EL (cell line): ENCODE measurements at places on chromosomes 4 and X.
A peak's percentile ranks its signal among the peaks of the same experiment; 100 is the strongest.

- no peak for DNase-seq
These were observed 141.3 kb downstream of the CBR4 start for GRCh38 chr4:168868802-168869201.

GRCh38 chrX:103356858-103357257, 552 bp downstream of the TCEAL9 start:
- no peak for DNase-seq

- no peak for DNase-seq
These were observed 13.8 kb downstream of the PGRMC1 start for GRCh38 chrX:119249891-119250290.

GRCh38 chr4:118783887-118784286, 52.0 kb downstream of the SEC24D start:
- DNase-seq, result no peak

DNA sequence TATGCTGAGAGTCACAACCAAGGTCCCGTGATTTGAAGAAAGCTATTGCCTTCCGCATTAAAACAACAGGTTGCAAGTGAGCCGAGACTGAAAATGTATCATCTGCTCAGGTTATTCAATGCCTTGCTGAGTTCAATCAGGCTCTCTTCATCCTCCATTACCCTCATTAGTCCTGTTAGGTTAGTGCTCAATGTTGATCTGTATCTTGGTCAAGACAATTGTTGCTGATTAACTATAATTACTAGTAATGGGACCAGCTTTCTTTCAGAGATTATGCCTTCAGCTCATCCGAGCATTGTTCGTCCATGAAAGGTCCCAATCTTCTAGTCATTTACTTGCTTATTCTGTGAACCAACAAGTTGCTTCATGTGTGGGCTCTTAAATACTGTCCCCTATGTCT, 534.6 kb upstream of the FAM241A start:
- no peak for DNase-seq

GRCh38 chr4:56995525-56995924, 16.8 kb downstream of the POLR2B start:
- DNase-seq, result no peak

DNA sequence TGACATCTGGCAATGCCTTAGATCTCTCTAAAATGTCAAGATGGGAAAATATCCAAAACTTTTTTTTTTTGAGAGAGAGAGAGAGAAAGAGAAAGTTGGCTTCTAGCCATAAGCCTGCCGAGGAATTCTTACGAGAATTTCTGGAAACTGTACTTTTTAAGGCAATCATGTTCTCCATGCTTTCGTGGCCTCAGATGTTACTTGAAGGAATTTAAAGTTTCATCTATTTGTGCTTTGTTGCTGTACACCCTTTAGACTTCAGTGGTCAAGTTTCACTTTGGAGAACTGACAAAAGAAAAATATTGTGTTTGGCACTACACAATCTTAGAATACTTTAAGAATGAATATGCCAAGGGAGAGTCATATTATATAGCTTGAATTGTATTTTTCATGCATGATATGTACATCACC, 53.9 kb downstream of the FAT4 start:
- DNase-seq, result peak; percentile 74

DNA sequence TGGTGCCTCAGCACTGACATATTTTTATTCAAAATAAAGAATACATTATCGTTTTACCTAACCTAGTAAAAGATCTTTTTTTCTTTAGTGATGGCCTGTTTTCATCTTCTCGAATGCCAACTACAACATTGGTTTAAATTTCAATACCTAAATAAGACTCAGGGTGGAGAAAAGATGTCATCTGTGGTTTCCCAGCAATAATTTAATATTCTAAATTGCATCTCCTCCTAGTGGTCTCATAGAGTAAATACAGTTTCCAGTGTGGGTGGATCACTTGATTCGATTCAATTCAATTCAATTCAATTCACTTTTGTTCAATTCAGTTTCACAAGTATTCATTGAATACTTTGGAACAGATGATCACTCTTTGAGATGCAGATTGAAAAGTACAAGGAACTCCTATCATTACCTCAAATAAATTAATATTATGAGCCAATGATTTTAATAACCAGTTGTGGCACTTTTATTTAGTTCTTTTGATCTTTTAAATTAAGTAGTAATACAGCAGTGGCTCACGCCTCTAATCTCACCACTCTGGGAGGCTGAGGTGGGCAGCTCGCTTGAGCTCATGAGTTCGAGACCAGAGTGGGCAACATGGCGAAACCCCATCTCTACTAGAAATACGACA, 427.2 kb downstream of the FAT4 start:
- peak; percentile 31 for DNase-seq

DNA sequence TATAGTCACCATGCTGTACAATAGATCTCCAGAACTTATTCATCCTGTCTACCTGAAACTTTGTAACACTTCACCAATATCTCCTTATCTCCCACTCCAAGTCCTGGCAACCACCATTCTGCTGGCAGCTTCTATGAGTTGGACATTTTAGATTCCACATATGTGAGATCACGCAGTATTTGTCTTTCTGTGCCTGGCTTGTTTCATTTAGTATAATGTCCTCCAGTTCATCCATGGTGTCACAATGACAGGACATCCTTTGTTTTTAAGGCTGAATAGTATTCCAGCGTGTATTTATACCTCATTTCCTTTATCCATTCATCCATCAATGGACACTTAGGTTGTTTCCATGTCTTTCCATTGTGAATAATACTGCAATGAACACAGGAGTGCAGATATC, 198.7 kb downstream of the QDPR start:
- DNase-seq, result no peak

DNA sequence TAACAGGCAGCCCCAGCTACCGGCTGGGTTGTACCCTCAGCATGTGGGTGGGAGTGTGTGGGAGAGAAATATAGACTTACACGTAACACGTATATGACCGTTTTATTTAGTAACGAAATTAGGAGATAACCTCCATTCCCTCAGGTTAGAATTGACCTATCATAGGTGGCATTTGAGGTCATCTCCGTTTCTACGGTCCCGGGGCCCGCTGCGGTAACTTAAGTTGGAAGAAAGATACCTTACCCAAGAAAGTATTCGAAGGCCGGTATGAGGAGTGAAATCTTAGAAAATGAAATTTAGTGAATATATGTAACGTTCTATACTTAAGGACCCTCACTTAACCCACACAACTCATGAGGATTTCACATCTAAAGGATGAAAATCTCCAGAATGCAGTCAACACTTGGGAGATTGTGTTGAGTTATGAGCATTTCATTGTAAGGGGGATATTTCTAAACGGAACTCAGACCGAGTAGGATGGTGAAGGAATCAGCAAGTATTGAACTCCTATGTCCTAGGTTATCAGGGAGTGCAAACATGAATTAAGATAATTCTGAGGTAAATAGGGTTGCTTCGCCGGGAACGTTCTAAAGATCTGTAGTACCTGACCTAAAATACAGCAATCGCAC, 891 bp downstream of the CISD2 start:
- DNase-seq, result no peak

DNA sequence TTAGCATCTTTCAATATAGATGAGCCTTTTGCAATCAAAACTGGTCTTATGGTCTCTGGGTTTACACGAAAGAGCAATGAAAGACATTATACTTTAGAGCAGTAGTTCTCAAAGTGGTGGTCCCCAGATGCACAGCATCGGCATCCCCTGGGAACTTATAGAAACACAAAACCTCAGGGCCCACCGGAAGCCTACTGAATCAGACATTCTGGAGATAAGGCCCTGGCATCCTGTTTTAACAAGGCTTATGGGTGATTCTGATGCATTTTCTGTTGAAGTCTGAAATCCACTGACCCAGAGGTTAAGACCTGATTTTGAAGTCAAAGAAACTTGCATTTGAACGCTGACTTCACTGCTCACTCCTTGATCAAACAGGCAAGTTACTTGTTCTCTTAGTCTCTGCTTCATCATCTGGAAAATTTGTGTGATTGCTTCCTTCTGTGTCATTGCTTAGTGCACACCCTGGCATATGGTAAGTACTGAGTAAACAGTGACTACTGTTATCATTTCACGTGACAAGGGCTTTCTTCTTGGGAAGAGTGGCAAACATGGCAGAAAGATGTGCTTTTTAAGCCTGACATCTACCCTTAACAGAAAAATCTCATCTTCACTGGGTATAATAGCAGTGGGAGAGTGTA, 14.5 kb downstream of the CHRNA9 start:
- DNase-seq, result peak; percentile 12

- DNase-seq, result peak; percentile 94
These were observed 231.3 kb upstream of the PITX2 start for GRCh38 chr4:110854021-110854678.

DNA sequence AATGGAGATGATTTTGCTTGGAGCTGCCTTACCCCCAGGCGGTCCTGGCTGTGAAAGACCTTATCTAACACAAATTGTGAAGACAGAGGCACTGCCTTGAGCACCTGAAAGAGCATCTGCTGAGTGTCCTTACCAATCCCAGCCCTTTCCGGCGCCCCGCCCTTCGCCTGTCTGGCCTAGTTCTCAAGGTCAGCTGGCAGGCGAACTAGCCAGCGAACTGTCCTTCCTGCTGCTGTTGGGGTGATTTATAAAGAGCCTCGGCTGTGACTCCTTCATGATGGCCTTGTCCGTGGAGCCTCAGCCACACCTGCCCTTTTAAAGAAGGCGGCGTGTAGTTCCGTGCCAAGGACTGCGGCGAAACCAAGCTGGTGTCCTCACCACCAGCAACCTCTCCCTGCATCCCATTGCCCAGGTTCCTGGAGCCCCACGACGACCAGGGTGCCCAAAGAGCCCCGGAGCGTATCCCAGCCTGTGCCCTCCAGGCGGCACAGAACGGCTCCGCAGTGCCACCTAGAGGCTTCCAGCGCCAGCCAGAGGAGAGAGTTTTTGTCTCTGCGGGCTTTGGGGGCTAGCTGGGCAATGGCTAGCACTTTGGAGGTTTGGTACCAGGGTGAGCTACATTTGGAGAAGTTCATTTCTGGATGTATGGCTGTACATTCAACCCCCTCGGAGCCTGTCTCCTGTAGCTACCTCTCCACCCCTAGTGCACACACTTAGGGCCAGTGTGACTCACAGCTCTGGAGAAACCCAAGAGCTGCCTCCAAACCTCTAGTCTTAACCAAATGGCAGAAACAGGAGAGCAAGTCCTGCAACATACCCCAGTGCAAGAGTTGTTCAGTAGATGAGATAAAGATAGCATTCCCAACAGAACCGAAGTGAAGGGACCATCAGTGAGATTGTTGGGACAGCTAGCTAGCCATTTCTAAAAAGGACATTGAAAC, 36.8 kb upstream of the VMA21 start:
- DNase-seq, result peak; percentile 9

DNA sequence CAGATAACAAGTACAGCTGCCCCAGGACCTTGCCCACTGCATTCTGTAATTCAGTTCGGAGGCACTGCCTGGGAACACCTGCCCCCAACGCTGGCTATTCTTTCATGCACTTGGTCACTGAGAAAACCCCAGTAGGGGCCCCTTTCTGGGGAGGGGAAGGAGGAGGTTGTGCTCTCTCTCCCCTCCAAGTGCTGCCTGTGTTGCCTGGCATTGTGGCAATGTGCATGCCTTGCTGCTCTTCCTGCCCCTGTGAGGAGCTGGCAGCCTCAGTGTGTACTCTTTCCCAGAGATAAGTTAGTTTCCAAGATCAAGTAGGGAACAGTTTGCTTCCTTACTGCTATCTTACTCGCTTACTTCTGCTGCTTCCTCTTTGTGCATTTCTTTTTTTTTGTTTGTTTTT, 90.8 kb downstream of the AASDH start:
- no peak for DNase-seq

- no peak for DNase-seq
These were observed 76.7 kb upstream of the SORBS2 start for GRCh38 chr4:185888676-185889075.

GRCh38 chr4:83657336-83657735, 121.4 kb downstream of the GPAT3 start:
- DNase-seq, result no peak
